ENCODE measurements at places on chromosomes 1 and 21. TPM values are rescaled to one million over a fixed set of nuclear protein-coding genes. Genes with fewer than 3 reads are reported as not detected.

The GPR153 gene
- total RNA-seq = 2.0 TPM

The HSF2BP gene
- 1.5 TPM for total RNA-seq

The CHAF1B gene
- 10.5 TPM for total RNA-seq

The HES2 gene
- total RNA-seq = 2.2 TPM

The BGLAP gene
- total RNA-seq = not detected

The RIPK4 gene
- total RNA-seq = 13.9 TPM

The TMPRSS2 gene
- total RNA-seq = 0.07 TPM

The KRTAP11-1 gene
- not detected for total RNA-seq

The HCN3 gene
- 6.6 TPM for total RNA-seq

The LYPLA2 gene
- total RNA-seq = 62.0 TPM
